ENCODE measurements at places on chromosomes 5 and 9.
A peak's percentile ranks its signal among the peaks of the same experiment; 100 is the strongest.

GRCh38 chr9:34793428-34793827, 83.5 kb upstream of the CCL21 start:
- DNase-seq, result no peak

DNA sequence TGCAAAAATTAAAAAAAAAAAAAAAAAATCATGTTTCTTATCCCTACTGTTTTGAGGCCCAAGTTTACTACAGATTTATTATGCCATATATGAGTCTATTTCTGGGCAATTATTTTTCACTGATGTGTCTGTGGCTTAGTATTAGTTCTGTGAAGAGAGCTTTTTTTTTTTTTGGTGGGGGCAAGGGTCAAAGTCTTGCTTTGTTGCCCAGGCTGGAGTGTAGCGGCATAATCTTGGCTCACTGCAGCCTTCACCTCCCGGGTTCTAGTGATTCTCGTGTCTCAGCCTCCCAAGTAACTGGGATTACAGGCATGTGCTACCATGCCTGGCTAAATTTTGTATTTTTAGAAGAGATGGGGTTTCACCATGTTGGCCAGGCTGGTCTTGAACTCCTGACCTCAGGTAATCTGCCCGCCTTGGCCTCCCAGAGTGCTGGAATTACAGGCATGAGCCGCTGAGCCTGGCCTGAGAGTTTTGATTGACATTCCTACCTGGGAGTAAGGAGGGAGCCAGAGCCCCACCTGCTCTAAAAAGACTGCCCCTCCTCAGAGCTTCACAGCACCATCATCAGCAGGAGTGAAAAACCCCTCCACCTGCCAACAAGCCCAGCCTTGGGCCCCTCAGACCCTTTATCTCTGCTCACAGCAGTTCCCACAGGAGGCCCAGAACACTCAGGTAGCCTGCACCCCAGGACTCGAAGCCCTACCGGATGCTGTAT, 36.1 kb upstream of the JADE2 start:
- DNase-seq, result no peak

GRCh38 chr5:15502208-15502607, 2.2 kb downstream of the FBXL7 start:
- no peak for DNase-seq

GRCh38 chr5:146291421-146292074, 47.1 kb upstream of the POU4F3 start:
- DNase-seq, result peak; percentile 52

- DNase-seq, result no peak
Measured at GRCh38 chr9:29176231-29176630, 1603.0 kb upstream of the C9orf72 start.

GRCh38 chr9:109831998-109832658, 52.1 kb downstream of the PALM2AKAP2 start:
- DNase-seq, result no peak

DNA sequence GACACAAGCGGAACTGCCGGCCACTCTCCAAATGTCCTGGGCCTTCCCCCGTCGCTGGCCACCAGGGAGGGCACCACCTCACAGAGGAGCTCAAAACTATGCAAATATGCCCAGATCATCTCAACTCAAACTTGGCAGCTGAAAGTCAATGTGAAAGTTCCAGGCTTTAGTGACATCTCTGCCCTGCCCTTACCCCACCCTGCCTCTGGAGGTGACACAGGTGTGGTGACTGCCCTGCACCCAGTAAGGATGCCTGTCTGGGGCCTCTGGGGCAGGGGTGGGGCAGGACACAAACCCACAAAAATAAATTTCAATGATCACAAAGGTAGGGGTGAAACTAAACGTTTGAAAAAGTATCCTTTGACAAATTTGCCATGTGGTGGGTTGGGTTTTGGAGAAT, 213.4 kb downstream of the HSPA4 start:
- no peak for DNase-seq

- DNase-seq, result peak; percentile 32
Measured at GRCh38 chr9:136399176-136400037, 563 bp downstream of the SNAPC4 start.

- no peak for DNase-seq
Measured at GRCh38 chr9:122939601-122940000, 1.2 kb upstream of the RABGAP1 start.

GRCh38 chr9:106075960-106076327, 381.6 kb downstream of the TMEM38B start:
- no peak for DNase-seq

DNA sequence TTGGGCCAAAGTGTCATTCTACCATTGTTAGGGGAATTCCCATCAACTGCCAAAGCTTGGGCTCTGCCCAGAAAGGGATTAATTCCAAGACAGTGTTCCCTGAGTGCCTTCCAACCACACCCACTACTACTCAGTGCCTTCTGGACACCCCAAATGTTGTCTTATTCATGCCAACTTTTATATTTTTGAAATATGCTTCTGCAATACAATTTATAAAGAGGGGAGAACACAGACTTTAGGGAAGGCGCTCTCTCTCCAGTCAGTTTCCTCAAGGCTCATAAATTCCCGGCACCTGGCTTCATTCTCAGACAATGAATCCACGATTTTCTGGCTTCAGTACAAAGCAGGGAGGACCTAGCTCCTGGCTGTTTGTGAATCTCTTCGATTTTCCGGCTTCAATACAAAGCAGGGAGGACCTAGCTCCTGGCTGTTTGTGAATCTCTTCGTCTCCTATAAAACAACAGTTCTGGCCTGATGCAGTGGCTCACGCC, 120.1 kb upstream of the MYO10 start:
- no peak for DNase-seq

GRCh38 chr9:38202336-38202938, 133.4 kb upstream of the SHB start:
- no peak for DNase-seq

DNA sequence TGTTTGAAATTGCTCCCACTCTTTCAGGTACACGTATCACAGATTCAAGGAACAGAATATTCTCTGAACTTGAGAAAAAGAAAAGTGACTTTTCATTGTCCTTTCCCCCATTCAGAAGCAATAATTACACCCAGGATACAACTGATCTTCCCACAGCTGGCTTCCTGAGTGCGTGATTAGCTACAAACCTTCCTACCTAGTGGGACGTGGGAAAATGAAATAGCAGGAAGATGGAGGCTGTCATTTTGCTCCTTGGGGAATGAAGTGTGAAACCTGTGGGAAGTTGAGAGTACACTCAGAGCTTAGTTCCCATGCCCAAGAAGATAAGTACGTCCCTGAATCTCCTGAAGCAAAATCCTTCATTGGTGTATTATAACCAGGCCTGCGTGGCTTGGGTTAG, 2.6 kb downstream of the TAS2R1 start:
- no peak for DNase-seq

DNA sequence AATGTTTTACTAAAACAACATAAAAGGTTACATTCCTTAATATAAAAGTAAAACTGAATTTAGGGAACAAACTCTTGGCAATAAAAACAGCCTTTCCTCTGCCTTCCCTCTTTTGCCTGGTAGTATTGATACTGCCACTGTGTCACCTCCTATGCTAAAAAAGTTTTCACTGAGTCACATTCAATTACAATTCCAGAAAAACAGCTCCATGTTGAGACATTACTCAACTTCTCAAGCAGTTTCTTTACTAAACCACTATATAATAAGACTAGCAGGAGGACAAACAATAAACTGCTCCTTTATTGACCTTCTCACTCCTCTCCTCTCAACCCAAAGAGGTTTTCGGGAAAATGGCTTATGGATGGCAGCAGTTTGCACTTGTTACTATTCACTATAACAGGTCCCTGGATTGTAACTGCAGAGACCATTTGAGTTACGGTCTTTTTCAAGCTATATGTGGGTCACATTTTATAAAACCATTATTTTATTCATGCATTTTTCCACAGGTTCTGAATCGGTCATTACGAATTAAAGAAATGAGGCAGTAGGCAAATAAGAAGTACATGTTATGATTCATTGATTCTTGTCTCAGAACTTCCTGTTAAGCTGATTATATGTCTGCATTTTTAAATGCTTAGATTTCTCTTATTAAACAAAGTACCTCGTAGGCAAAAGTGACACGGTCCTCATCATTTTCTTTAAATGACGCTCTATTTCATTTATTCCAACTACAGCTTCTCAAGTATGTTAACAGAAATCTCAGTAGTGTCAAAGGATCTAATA, 2.1 kb downstream of the ZDHHC21 start:
- no peak for DNase-seq

DNA sequence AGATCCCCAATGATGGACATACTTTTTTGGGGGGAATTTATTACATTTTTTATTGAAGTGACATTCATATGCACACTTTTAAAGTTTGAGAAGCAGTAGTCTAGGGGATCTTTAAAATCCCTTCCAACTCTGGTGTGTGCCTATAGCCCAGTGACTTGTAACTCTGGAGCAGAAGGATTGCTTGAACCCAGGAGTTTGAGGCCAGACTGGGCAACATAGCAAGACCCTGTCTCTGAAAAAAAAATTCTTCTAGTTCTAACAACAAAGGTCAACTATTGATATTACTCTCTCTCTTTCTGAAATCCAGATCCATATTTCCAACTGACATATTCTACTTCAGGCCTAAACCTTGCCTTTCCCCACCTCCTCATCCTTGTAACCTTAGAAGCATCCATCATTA, 148.2 kb upstream of the SPRY4 start:
- DNase-seq, result no peak

- DNase-seq, result no peak
Measured at GRCh38 chr5:91875196-91875779, 492.2 kb upstream of the ARRDC3 start.

GRCh38 chr9:121358751-121359150, 11.3 kb downstream of the STOM start:
- DNase-seq, result no peak

- DNase-seq, result no peak
Measured at GRCh38 chr5:32123058-32123805, 50.9 kb downstream of the GOLPH3 start.

GRCh38 chr5:41519801-41520200, 9.4 kb upstream of the PLCXD3 start:
- DNase-seq, result no peak

GRCh38 chr9:123990427-123990826, 21.1 kb upstream of the LHX2 start:
- no peak for DNase-seq

GRCh38 chr9:89000371-89000781, 9.1 kb downstream of the S1PR3 start:
- no peak for DNase-seq

GRCh38 chr5:124649491-124650146, 96.8 kb downstream of the ZNF608 start:
- peak; percentile 64 for DNase-seq

- no peak for DNase-seq
Measured at GRCh38 chr9:133730994-133731715, 7.0 kb downstream of the SARDH start.

- peak; percentile 6 for DNase-seq
Measured at GRCh38 chr5:10533226-10533625, 30.6 kb upstream of the ANKRD33B start.

DNA sequence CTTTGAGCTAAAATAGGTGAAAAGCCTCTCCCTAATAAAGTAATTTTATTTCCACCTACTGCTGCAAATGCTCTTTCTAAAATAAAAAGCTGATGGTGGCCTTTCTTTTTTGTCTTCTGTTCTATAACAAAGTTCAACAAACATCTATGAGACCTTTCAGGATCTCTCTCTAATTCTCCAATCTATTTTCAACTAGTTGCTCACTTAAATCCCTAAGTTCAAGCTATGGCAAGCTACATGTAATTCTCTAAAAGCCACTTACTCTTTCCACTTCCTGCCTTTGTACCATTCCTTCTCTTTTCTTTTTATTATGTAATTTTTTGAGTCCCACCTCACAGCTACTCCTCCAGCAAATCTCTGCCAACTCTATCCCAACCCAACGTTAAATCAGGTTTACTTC, 20.9 kb downstream of the CHD1 start:
- DNase-seq, result no peak

DNA sequence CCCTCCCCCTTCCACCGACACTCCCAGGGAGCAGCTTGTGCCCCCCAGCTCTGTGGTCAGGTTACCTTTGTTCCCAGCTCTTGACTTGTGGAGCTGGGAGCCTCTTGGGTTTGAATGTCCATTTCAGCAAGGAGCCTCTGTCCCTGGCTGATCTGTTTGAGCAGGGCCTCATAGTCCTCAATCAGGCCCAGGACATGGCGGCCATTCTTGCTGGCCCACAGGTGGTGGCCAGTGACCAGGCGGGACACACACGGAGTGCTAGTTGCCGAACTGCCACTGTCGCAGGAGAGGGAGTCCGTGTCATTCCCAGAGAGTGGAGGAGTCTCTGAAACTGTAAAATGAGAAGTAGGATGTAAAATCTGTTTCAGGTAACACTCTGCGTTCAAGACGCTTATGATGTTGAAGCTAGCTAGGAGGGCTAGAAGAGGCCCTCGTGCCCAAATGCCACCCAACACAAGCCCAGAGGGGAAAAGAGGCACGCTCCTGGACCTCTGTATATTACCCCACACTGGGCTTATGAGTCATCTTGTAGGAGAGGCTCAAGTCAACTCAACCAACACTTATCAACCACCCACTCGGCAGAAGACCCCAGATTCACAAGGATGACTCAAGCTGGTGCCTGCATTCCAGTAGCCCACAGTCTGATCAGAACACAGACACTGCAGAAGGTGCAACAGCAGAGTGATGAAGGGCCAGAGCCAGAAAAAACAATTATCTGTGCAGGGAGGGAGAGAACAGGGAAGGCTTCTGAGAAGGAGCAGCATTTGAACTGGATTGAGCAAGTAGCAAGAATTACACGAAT, 177.0 kb downstream of the CDK5RAP2 start:
- no peak for DNase-seq

GRCh38 chr5:179267671-179268083, 77.6 kb downstream of the ADAMTS2 start:
- DNase-seq, result no peak

GRCh38 chr5:112604732-112605630, 132.7 kb upstream of the APC start:
- no peak for DNase-seq

GRCh38 chr5:54492178-54492577, 25.4 kb upstream of the SNX18 start:
- DNase-seq, result no peak

DNA sequence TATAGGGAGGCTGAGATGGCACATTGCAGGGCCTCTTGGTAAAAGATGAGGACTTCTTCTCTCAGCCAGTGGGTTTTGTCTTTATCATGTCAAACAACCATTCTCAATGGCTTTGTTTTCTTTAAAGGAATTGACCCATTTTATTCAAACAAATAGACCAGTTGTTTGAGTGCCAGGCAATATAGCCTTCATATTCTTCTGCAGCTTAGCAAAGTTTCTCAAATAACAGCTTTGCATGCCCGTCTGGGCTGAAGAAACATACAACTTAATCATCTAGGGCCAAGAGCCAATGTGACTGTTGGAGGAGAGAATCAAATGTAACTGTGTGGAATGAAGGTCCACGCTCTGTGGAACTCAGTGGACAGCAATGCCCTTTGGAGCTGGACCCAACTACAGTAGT, 57.4 kb upstream of the ADRA1B start:
- no peak for DNase-seq

All from CD4-positive, alpha-beta T cell treated with Interleukin-2 at 100 ng/mL for 4 hours (primary cell).